ENCODE measurements at places on chromosomes 4 and X.

DNA sequence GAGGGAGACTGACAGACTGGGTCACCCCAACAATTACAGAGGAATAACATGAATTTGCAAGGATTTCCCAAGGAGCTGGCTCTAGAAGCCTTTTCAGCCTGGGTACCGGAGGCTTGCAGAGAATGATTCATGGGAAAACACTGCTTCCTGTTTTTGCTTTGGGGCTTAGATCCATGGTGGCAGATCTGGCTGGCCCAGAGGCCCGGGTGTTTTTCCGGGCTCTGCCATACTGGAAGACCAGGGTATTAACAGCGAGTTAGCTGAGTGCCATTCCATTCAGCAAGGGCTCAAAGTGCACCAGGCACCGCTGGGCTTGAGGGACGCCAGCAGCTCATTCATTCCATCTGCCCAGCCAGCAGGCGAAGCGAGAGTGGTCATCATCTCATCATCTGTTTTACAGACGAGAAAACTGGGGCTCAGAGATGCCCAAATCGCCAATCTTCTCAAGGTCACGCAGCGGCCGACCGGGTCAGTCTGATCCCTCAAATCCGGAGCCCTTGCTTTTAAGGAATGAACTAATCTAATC, 1.3 kb downstream of the WDR1 start:
- DNase-seq = no peak

GRCh38 chrX:10109695-10110094, 47.1 kb upstream of the CLCN4 start:
- no peak for DNase-seq

- no peak for DNase-seq
These were observed 127.3 kb downstream of the NEK1 start for GRCh38 chr4:169485086-169485485.

GRCh38 chrX:10783451-10783995, 163.1 kb upstream of the MID1 start:
- DNase-seq = no peak

GRCh38 chr4:8917321-8917811, 45.7 kb upstream of the HMX1 start:
- DNase-seq = no peak

DNA sequence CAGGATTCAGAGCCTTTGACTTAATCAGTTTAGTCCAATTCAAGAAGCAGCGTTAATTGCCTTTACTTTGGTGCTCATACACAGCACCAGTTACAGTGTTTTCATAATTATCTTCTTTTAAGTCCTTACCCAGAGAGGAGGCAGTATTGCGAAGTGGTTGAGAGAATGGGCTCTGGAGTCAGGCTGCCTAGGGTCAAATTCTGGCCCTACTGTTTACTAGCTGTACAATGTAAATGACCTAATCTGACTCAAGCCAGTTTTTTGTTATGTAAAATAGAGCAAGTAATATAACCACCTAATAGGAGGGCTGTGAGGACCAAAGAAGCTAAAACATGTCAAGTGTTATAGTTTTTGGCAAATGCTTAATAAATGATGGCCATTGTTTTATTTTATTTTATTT, 27.6 kb downstream of the WDR44 start:
- DNase-seq = no peak

GRCh38 chr4:13797061-13797460, 169.5 kb upstream of the BOD1L1 start:
- no peak for DNase-seq

DNA sequence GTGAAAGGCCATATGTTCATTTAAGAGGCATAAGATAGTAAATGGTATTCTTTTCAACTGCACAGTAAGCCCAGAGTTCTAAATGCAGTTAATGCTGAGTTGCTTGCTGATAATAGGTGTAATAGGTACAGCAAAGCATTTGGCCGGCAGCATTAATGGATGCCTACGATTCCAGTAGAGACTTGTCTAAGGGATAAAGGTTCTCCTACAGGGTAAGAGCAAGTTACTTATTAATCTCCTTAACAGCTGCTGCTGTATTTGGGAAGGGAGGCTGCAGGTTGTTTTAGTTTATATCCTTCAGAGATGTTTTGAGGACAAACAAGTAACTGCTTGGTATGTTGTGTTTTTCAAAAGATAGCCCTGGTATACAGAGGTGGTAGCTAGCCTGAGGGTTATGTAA, 16.8 kb downstream of the TSPAN7 start:
- no peak for DNase-seq

DNA sequence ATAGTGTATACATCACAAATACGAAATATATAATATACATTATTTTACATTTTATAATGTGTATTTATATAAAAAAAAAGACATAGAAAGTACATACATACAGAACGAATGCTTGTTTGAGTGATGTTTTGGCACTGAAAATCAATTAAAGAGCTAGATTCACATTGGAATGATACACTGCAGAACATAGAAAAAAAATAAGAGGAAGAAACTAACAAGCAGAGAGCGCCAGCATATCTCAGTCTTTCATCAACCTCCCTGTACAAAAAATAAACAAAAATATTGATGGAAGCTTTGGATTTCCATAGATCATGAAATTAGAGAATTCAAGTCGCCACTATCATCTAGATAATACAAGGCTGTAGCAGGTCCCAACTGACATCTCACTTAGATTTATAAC, 420.6 kb downstream of the CENPC start:
- no peak for DNase-seq

DNA sequence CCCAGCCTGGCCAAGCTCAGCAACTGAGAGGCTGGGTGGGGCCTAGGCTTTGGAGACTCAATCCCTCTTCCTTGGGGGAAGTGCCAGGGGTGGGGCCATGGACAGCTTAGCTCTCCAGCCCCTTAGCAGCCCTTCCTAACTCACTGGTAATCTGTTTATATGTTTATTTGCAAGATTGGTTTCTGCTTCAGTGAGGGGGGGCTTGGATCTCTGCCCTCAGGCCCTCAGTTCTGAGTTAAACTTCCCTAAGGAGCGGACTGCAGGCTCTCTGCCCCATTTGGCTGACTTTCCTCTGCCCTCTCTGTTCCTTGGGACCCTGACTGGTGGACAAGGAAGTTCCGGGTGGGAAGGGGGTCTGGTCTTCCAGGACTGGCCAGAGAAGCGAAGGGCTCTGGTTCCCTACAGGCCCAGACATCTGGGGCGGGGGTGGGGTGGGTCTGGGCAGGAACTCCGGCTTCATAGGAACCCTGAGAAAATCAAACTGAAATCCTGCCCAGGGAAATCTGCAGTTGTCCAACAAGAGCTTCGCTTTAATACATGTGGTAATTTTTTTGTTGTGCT, 51.4 kb downstream of the NALF2 start:
- DNase-seq = no peak

DNA sequence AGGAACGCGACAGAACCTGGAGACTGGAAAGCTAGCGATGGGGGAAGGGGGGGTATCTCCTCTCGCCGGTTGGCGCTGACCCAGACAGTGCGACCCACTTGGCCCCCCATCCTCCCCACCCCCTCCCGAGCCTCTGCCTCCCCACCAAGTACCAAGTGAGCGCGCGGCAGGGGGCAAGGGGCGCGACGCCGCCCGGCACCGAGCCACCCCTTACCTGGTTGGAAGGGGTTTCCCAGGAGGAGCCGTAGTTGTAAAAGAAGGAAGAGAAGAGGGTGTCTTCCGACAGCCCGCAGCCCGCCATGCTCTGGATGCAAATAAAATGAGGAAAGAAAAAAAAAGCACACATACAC, 112.2 kb downstream of the DHX15 start:
- DNase-seq = no peak

DNA sequence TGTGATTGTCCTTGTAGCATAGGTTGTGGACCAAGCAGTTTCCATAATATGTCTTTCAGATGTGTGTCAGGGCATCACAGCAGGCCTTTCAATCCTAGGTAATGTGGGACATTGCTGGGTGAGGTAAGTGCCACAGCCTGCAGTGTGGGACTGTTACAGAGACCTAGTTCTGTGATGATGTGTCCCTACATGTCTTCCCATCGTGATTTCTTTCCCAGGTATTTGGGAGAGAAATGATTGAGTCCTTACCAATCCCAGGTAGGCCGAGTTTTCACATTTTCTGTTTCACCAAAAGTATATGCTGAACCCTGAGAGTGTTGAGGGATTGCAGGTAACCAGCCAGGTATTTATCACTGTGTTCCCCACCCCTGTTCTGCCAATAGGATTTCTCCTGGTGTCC, 10.6 kb upstream of the ATXN3L start:
- no peak for DNase-seq

DNA sequence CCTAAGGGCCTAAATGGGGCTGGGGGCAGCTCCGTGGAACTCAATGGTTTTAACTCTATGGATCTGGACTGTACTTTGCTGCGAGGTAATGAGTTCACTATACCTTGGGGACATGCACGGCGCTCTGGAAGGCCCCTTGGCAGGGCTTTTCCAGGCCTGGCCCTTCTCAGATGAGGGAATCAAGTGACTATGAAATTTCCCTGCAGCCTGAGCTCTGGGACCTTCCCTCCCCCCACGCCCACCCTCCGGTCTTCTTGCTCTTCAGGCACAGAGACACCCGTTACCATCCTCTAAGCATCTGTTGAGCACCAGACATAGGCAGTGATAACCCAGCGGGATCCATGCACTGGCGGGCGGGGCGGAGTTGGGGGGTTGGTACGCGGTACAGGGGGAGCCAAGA, 109.2 kb downstream of the PSAPL1 start:
- DNase-seq = no peak

All from NCI-H2029 treated with DMSO at 0.1 percent for 48 hours (cell line).